ENCODE measurements at places on chromosomes 16 and 17.

DNA sequence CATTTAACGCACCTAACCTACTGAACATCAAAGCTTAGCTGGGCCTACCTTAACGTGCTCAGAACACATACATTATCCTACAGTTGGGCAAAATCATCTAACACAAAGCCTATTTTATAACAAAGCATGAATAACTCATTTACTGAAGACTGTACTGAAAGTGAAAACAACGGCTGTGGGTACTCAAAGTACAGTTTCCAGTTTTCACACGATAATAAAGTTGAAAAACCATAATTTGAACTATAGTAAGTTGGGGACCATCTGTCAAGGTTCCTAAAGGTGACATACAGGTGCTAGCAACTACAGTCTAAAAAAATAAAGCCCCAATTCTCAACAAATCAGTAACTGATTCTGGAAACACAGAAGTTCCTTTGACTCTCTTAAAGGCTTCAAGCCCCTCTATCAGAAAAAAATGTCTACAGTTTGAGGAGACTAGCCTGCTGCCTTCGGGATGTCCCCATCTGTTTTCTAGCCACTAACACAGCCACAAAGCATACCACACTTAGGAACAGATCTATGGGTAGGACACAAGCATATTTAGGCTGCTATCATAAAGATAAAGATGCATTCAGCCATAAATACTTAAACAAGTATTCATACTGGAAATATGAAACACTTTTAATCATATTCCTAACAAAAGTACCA is 71.3 kb downstream of the KANSL1 start:
- DNase-seq, result no peak

GRCh38 chr17:13594762-13595598 is 6.7 kb downstream of the HS3ST3A1 start:
- DNase-seq, result peak; percentile 50

- DNase-seq, result no peak
Observed at GRCh38 chr16:4904942-4905615, 31.9 kb downstream of the PPL start.

GRCh38 chr16:54655121-54655590 is 275.5 kb upstream of the IRX5 start:
- no peak for DNase-seq

- no peak for DNase-seq
Observed at GRCh38 chr17:44184212-44184810, 2.5 kb upstream of the TMUB2 start.

DNA sequence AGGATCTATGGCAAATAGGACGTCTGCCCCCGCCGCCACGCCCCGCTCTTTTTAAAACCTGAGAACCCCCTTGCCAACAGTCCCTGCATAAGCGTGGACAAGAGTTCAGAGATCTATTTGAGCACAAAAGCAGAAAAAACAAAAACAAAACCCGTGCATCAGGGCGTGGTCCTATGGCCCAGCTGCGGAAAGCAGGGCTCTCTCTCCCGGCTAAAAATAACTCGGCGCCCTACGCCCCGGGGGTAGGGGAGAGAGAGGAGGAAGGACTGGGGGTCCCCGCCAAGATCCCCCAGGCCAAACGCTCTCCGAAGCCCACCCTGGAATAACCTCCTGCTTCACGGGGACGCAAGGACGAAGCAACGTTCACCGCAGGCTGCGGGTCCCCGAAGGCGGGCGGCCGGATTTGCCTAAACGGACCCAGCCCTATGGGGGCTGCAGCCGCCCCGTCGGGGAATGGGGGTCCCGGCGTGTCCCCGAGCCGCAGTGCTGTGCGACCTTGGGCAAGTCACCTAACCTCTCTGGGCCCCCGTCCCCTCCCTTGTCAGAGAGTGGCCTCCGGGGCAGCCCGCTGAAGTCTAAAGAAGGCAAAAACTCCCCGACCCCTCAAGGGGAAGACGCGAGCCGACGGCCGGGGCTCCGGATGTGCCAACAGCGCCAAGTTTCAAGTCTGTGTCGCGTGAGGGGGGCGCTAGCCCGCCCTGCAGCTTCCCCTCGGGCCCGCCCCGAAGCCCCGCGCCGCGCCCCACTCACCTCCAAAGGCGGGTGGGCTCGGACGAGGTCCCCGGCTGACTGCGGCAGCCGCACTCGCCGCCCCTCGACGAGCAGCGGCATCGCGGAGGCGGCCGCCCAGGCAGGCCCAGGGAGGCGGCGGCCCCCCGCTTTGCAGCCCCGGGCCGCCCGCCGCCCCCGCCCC is 477 bp downstream of the NTAN1 start:
- no peak for DNase-seq

DNA sequence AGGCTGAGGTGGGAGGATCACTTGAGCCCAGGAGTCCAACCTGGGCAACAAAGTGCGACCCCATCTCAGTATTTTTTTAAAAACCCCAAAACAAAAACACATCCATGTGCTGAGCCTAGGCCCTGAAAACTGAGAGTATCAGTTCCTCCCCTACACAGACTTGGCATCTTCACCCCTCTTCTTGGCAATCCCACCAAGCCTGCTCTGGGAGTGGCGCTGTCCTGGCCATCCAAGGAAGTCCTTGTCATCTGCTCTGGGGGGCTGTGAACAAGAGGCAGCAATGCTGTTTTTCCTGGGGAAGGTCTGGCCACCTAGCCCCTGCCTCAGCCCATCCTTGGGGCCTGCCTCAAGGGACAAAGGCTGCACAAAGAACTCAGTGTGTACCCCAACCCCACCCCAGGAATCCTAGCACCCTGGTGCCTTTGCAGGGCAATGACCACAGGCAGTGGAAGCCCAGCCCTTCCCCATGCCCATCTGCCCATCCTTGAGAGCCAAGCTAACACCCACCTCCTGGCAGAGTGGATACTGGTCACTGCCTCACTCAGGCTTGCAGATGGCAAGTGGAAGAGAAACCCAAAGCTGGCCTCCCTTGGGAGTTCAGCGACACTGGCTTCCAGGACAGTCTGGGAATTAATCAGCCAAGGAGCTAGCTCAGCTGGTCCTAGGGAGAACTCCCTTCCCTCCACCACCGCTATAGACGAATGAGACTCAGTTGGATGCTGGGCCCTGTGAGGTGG is 14.8 kb upstream of the GFOD2 start:
- no peak for DNase-seq

DNA sequence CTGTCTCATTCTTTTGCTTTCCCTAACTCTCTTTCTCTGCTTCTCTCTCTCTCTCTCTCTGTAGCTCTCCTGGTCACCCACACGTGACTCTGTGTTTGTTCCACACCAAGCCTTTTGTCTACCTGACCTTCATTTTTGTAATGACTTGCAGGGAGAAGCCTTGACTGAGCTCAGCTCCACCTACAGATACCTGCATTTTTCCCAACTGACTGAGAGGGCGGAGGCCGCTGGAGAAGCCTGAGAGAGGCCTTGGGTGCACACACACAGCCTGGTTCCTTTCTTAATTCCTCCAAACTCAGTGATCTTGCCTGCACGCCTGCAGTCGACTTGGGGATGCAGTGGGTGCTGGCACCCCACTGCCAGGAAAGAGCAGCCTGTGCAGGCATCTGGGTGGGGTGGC is 68.8 kb downstream of the LYRM1 start:
- no peak for DNase-seq

DNA sequence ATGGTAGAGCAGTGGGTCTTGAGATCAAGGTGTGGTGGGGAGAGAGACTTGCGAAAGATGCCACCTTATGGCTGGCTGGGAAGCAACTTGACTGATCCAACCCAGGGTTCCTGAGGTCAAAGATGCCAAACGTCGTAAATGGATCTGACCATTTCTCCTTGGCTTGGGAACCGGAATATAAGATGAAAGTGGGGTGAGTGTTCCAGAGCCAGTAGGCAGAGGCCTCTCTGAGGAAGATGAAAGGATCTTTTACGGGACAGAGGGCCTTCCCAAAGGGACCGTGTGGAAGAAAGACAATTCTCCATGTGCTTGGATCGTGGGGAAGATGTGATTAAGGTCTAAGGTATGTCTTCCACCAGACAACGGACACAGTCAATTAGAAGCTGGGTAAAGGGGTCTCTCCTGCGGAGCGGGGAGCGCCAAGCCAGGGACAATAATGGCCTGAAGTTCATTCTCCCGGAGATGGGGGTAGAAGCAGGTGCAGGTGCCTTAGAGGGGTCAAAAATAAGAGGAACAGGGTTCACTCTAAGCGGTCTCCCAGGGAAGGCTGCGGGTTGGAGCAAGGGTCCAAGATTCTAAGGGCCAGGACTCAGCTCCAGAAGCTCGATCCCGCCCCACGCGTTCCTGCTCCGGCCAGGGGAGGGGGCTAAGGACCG is 800 bp downstream of the FXR2 start:
- DNase-seq, result no peak

DNA sequence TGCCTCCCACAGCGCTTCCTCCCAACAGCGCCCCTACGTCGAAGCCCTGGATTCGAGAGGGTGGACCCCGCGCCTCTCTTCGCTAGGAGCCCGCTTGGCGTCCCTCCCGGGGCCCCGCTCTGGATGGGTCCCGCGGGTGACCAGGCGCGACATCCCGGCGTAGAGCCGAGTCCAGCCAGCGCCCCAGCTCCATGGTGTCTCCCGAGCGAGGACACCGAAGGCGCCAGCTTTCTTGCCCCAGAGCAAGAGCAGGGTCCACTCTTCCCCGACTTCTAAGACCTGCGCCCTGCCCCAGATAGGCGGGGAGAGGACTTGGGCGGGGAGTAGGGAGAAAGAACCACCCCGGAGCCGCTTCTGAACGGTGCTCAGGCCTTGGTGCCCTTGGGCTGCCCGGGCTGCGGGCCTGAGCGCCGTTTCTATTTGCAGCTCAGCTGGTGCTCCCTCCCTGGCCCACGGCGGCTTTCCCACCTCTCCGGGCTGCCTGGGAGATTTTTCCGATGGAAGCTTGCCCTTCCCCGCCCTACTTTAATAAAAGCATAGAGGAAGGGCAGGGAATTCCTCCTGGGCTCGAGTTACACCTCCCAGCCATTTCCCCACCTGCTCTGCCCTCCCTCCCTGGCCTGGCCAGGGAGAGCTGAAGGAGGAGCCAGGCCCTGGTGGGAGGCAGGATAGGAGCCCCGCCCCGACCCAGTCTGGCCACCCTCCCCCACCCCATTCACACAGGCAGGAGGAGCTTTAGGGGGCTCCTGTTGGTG is 1.8 kb downstream of the MMP15 start:
- no peak for DNase-seq

- DNase-seq, result no peak
Observed at GRCh38 chr17:74053712-74054078, 149.8 kb upstream of the RPL38 start.

Measured in stimulated activated naive B cell treated with anti-CD40 and anti-IgM and Interleukin-4, amounts not matched to agents 10 μg/mL and 1 μg/mL and 100 μg/mL, for 72 hours (primary cell).